Stimulated activated CD8-positive, alpha-beta memory T cell treated with anti-CD3 and anti-CD28 coated beads, Interleukin-4, amount 100 ng/mL, for 1 hour (primary cell): ENCODE measurements at places on chromosomes 7 and 10.

DNA sequence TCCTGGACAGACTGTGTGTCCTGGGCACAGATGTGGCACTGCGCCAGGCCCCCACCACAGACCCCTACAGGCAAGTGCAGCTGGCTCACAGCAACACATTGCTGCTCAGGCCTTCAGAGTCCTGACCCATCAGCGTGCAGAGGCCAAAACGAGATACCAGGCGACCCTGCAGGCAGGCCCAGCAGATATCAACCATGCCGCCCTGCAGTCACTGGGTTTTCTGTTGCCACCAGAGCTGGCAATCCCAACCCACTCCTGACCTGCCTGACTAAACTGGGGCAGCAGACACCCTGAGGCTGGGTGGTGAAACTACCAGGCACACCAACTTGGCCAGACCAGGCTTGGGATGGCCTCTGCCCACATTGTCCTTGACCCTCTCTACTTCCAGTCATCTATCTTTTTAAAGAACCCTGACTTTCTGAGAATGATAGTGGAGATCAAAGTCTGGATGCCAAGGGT lies 20.3 kb downstream of the ZCCHC24 start:
- DNase-seq = no peak

DNA sequence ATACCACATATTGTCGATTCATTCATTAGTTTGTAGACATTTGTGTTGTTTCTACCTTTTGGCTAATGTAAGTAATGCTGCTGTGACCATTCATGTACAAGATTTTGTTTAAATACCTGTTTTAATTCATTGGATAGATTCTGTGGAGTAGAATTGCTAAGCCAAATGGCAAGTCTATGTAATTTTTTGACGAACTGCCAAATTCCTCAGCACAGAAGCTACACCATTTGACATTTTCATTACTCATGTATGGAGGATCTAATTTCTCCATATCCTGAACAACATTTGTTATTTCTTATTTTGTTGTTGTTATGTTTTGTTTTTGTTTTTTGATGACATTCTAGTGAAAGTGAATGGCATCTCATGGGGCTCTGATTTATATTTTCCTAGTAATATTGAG lies 1351.3 kb upstream of the SORCS1 start:
- no peak for DNase-seq

GRCh38 chr7:8507566-8507965 lies 74.2 kb downstream of the NXPH1 start:
- DNase-seq = no peak

DNA sequence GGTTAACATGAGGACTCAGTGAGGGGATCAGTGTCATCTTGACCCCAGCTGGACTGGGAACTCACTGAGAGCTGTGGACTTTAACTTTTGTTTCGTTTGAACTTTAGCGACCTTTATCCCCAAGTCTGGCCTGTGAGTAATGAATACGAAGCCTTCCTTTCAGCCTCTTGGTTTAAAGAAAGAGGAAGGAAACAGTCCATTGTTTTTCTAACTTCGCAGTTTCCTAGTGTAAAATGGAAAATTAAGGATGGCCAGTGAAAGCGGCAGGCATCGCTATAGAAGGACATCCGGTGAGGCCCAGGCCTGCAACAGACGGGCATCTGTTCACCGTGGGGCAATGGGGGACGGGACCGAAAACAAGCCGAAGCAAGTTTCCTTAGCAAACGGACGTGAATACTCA lies 44.1 kb upstream of the ADO start:
- DNase-seq = no peak

- no peak for DNase-seq
Observed at GRCh38 chr7:31688372-31688771, 1.4 kb downstream of the PPP1R17 start.

DNA sequence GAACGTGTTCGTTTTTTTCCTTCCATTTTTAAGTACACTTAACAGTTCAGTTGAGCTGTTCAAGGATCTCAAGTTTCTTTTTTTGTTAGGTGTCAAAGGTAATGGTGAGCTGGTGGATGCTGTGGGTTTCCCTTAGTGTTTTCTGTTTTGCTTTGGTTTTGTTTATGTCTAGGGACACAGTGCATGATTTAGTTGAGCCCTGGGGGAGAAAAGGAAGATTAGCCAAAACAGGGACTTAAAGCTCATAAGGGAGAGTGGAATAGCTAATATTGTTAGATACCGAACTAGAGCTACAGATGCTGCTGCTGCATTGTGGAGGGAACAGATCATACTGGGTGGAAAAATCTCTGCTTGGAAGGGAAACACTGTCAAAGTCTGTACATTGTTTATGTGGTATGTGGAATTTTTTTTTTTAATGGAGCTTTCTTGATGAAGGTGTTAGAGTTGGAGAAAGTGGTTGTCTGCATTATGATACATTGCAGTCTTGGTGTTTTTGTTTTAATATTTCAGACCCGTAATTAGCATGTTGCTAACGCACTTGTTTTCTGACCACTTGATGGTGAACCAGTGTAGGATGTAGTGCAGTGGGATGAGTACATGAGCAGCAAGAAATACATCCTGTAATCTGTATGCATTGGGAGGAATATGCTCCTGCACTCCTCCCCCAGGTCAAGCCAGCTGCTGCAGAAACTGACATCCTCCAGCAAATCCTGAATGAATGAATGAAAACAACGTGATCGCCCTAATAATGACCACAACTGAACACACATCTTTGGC lies 2.1 kb downstream of the GLCCI1 start:
- no peak for DNase-seq

DNA sequence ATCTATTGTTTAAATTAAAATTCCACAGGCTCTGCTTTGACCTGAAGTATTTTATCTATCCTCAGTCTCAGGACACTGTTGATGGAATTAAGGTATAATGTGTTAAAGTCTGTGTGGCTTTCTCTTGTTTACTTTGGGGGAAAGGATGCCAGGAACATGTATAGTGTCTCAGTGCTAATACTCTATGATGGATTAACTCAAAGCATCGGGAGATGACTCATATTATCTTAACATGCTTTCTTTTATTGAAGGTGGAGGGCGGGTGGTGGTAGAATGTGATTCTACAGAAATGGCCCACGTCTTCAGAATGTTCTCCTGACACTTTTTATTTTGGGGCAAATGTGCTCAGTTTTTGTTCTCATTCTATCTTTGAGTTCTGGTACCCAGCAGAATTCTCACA lies 189.0 kb downstream of the ANKRD30A start:
- DNase-seq = no peak

DNA sequence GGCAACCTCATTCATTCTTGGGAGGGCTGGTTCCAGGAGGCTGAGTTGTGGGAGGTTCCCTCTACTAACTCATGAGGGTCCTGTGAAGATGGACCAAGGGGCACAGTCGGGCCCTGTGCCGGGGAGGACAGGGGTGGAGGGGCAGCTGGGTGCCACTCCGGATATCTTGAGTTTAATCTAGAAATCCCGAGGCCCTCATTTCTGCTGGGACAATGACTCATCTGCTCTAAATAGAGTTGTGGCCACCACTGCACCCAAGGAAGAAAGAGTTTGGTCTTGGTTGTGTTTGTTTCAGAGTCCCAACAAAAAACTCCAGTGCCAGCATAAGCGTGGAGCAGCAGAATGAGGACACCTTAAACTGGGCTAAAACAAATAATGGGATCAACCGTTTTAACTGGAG lies 82.4 kb downstream of the EBF3 start:
- DNase-seq = no peak

GRCh38 chr7:132501956-132502355 lies 74.3 kb downstream of the PLXNA4 start:
- no peak for DNase-seq

DNA sequence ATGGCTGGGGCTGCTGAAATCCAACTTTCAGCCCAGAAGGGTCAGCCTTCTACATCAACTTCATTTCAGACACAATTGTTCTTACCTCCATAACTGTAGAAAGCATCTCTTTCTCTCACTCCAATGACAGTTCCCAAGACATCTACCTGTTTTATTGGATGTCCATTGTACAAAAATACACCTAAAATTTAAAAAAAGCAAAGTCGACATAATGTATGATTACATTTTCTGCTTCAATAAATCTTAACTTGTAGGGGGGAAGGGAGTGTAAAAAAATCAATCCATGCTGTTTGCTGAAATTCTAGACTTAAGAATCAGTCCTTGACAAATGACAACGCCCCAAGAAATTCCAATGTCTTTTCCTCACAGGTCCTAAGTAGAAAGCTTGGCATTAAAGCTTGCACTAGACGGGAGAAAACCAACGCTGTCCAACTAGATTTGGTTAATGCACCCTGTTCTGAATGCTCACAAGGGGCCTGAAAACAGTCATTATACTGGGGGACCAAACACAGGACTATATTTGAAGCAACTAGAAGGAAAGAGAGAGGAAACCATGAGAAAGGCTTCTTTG lies 7.5 kb downstream of the STN1 start:
- DNase-seq = no peak

DNA sequence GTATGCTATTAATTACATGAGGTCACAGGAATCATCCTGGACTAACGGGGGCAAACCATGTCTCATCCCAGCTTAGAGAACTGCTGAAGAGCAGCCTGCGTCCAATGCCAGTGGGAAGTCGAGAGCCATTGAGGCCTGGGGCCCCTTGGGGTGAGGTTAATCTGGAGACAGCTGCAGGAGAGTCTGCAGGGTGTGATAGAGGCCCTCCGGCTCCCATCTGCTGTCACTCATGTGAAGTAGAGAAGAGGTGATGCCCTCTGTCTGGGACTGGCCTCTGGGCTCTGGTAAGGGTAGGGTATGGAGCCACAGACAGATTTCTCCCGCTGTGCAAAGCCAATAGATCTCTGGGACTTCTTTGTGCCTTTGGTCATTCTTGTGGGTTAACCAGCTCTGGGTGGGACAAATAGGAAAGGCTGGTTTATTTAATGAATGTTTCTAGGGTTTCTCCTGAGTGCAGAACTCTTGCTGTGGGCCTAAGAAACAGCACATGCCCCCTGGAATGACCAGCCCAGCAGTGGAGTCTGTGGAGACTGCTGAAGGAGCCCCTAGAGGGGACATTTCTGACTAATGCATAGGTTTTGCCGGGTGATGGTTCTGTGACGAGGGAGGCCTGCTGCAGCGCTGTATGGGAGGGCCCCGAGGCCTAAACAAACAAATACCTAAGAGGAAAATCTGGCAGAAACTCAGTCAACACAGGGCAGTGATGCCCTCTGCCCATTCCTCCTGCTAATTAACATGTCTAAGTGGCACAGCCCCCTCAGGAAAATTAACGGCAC lies 34.5 kb downstream of the CRHR2 start:
- DNase-seq = no peak

- DNase-seq = no peak
Observed at GRCh38 chr10:121154846-121155245, 303.7 kb downstream of the WDR11 start.

DNA sequence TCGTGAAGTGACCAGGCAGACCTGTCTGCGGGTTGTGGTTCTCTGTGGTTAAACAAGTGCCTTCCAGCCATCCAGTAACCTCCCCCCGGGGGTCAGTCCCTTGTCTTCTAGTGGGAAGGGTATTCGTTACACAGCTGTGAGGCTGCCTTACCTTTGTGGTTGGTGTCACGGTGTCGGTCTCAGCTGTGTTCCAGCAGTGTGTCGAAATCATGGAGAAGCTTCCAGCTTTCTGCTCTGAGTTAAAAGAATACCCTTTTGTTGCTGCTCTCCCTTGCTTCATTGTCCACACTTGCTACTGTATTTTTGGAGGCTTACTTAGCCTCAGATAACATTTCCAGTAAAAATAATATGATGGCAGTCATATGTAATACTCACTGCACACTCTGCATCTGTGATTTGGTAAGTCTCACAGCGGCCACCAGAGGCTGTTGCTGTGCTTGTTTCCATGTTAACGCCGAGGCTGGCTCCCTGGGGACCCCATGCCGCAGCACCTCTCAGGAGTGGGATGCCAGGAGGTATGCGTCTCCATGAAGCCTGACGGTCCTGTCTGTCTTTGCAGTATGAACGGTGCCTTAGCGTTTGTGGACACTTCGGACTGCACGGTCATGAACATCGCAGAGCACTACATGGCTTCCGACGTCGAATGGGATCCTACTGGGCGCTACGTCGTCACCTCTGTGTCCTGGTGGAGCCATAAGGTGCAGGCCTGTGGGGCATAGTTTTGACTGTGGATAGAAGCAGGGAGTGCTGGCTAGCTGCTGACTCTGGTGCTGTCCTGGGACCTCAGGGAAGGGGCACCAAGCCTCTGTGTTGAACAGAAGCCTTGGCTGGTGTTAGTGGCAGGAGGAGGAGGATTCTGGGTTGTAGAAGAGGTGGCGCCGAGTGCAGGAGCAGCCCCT lies 20.5 kb downstream of the EIF3B start:
- DNase-seq = no peak

- DNase-seq = peak; percentile 20
Observed at GRCh38 chr10:71697938-71698709, 21.5 kb downstream of the C10orf105 start.
